ENCODE measurements at places on chromosomes 16 and 17.

DNA sequence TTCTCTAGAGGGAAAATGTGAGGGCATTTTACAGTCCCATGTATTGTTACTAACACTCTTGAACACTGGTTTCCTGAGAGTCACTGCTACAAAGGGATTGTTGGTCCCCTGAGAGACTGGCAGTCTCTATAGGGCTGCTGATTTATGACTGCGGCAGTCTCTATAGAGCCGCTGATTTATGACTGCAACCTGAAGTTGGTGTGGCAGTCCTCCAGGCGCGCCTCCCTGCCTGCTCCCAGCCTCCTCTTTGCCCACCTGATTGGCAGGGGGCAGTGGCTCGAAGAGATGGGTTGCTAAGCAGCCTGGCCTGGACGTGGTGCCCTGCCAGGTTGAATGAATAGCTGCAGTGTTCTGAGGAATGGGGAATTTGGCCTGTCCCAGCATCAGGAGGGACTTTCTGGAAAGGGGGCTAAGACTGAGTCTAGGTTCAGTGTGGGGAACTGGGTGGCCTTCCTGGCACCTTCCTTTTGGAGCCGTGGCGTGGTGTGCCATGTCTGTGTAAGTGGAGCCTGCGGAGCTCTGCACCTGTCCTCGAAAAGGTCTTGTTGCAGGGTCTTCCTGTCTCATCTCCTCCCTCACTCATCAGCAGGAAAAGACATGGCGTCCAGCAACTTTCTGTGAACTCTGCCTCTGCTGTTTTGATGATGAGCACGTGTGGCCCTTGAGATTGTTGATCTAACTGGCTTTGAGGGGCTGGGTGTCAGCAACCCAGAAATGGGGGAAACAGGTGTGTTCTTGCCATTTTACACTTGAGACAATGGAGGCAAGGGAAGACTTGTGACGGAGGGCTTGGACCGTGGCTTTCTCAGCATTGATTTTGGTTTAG, 24.9 kb downstream of the SAP30BP start:
- DNase-seq, result no peak

DNA sequence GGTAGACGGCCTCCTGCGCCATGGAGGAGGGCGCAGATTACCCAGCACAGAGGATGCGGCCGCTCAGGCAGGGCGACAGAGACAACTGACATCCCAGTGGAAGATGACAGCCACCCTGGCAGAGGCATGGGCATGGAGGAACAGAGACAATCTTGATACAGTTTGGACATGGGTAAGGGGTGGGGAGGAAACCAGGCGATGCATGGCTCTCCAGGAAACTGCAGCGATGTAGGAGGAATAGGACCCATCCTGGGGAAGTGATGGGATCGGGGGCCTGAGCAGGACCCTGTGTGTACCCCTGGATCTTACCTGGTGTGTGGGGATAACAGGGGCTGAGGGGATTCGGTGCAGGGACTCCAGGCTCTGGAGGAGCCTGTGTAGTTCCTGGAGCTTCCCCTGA, 4.6 kb downstream of the OSBPL7 start:
- no peak for DNase-seq

DNA sequence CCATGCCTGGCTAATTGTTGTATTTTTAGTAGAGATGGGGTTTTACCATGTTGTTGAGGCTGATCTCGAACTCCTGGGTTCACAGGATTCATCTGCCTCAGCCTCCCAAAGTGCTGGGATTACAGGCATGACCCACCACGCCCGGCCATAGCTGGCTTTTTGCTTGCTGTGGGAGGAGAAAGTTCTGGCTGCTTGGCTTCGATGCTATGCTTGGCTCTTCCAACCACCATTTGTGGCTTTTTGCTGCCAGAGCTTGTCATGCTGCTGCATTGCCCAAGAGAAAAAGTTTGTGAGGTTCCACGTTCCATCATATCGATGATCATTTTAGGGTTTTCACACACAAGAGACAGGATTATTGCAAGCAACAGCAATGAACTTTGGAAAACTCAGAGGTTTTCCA, 16.2 kb downstream of the BMERB1 start:
- DNase-seq, result no peak

DNA sequence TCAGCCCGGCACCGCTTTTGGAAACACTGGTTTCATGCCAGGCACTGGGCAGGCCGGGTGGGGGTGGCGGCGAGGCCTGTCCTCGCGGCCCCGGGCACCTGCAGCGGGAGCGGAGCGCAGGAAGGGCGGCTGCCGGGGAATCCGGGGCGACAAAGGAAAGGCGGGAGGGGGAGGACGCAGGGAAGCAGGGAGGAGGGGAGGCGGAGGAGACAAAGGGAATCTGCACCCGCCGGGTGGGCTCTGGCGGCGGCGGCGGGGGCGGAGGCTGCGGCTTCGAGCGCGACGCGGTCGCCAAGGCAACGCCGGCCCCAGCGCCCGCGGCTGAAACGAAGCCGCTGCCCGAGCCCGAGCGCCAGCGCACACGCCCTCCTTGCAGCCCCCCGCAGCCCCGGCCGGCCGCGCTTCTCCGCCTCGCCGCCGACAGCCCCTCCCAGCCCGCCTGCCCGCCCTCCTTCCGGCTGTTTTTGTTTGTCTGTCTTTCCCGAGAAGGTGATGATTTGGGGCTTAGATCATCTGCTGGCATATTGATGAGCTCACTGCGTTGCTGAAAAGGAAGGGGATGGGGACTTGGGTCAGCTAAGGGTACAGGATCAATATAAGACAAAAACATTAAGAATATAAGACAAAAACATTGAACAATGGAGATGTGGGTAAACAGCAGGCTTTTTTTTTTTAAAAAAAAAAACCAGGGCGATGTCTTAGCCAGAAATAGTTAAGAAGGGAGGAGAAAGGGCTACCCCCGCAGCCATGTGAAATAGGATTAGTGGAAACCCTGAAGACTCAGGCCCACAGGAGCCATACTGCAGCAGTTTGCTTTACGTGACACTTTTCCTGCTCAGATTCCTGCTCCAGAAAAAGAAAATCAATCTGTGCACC, 32.7 kb downstream of the CDK5R1 start:
- no peak for DNase-seq

GRCh38 chr17:4937553-4937952, 2.3 kb downstream of the SLC25A11 start:
- no peak for DNase-seq

GRCh38 chr16:11260596-11260966, 4.6 kb upstream of the SOCS1 start:
- DNase-seq, result no peak

GRCh38 chr16:88917146-88917914, 50.9 kb upstream of the PABPN1L start:
- DNase-seq, result no peak

Data from NCI-H187 (cell line).